ENCODE measurements at places on chromosomes 2 and 18. TPM values are rescaled to one million over a fixed set of nuclear protein-coding genes. Genes with fewer than 3 reads are reported as not detected.

DNA sequence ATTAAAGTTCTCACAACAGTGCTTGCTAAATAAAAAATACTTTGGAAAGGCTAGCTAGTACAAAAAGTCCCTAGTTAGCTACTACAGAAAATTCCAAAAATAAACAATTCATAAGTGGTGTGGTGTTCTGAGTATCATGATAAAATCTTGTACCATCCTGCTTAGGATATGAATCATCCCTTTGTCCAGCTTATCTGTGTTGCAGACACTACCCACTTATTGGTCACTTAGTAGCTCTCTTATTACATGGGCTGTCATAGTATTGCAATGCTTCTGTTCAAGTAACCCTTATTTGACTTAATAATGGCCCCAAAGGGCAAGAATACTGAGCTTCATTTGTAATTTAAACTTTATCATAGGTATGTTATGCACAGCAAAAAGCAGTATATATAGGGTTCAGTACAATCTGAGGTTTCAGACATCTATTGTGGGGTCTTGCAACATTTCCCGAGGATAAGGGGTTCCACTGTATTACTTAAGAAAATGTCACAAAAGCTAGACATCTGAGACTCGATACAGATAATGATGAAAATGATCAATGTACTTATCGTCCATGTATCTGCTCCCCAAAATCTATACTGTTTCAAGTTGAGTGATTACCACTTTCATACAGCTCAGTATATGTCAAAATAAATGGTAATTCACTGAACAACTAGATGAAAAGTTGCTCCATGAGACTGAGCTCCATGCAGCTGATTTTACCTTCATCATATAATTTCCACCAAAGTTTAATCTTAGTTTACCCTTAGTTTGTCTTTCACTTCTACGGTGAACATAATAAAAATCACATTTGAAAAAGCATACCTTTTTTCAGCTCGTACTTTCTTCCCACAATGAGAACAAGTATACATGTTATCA is 93.8 kb downstream of the C2orf74 start:
- DNase-seq: peak; percentile 72

DNA sequence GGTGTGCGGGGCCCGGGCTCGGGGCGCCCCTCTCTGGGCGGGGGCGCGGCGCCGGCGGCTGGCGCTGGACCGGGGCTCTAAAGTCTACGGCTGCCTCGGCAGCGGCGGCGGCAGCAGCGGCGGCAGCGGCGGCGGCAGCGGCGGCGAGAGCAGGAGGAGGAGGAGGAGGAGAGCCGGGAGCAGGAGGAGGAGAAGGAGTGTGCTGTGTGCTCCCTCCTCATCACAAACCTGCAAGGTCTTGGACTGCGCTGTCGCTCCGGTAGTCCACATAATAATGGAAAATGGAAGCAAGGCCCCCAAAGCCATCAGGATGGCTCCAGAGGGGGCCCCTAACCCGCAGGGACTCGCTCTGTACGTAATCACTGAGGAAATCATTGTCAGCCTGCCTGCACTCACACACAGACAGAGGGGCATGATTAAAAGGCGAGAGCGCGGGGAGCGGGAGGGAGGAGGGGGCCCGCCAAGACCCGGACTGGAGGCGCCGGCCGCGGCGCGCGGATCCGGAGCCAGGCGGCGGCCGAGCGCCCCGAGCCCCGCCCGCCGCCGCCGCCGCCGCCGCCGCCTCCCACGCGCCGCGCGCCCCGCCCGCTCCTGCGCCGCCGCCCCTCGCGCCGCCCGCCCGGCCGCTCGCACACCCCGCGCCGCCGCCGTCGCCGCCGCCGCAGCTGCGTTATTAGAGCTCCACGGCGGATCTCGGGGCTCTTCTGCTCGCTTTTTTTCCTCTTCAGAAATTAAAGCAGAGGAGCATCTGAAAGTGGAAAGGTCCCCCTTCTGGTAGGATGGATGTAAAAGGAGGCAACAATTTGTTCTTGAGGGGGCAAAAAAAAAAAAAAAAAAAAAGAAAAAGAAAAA is at the start of gene ZNF521:
TSS of gene ZNF521 (minus strand) at position 390 of the 852 bp plus-strand sequence. CDS start 1,220 bp downstream, outside the sequence.
- peak; percentile 93 for DNase-seq

GRCh38 chr2:20584399-20585358 is 66.2 kb downstream of the HS1BP3 start:
- peak; percentile 91 for DNase-seq

DNA sequence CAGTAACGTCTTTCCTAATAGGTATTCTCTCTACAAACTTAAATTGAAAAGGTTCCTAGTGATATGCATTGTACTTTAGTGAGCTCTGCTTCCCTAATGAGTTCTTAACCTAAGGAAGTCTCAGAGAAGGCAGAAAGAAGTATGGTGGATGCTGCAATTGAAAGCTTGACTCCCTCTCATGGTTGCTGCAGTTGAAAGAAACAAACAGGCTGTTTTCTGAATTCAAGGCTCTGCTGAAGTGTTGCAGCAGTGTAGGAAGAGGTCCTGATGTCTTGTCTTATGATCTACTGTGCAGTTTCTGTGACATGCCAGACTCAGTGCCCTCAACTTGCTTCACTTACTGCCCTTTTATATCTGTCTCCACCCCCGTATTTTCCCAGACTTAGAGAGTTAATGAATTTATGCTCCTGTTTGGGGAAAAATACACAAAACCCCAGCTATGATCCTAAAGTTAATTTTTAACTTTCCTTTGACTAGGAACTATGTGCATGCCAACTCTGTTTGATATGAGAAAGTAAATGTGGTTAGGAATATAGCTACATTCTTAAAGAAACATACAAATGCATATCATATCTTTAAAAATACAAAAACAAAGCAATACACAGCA is 655.3 kb upstream of the FAM98A start:
- DNase-seq: no peak

DNA sequence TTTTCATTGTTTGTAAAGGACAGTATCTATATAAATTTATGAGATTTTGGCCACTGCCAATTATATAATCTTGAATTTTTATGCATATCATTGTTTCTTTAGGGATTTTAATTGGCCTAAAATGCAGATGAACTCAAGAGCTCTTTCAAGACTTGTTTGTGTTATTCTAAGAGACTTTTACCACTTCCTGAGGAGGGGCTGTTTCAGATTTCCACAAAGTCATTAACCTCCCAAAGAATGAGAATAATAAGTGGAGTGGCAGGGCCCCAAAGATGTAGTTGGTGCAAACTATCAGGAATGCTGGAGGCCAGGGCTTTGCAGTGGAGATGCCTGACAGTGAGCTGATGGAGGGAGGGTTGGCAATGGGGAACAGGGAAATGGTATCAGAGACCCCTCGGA is 15.5 kb upstream of the ACVR1 start:
- no peak for DNase-seq

- DNase-seq: peak; percentile 78
These were observed 67.0 kb downstream of the CHRNA1 start for GRCh38 chr2:174697255-174697654.

- DNase-seq: no peak
These were observed 137.8 kb downstream of the LNPK start for GRCh38 chr2:175864137-175864850.

GRCh38 chr2:65511306-65511705 is 78.9 kb upstream of the SPRED2 start:
- DNase-seq: no peak

- DNase-seq: no peak
These were observed 132.0 kb downstream of the INHBB start for GRCh38 chr2:120477831-120478481.

- no peak for DNase-seq
These were observed 87.0 kb downstream of the EPB41L3 start for GRCh38 chr18:5456577-5457461.

- DNase-seq: no peak
These were observed 142.1 kb upstream of the CYP26B1 start for GRCh38 chr2:72289736-72290135.

DNA sequence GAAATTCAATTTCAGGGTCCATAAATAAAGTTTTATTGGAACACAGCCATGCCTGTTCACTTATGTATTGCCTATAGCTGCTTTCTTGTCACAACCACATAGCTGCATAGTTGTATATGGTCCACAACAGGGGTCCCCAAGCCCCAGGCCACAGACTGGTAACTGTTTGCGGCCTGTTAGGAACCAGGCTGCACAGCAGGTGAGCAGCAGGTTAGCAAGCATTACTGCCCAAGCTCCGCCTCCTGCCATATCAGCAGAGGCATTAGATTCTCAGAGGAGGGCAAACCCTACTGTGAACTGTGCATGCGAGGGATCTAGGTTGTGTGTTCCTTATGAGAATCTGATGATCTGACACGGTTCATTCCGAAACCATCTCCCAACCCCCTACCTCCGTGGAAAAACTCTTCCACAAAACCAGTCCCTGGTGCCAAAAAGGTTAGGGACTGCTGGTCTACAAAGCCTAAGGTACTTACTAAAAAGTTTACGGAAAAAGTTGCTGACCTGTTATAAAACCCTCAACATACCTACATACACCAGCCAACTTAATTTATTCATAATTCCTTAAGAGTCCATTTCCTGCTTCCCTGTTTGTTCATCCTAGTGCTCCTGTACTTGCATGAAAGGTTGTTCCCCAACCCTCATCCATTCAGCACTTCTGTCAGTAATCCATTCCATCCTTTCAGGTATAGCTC is 40.1 kb downstream of the NDUFAF7 start:
- DNase-seq: no peak

The ST8SIA5 gene
- 3.0 TPM for total RNA-seq

The AKAIN1 gene
- total RNA-seq: not detected

The CHRNG gene
- total RNA-seq: 697 TPM

The SERPINB3 gene
- total RNA-seq: not detected

The UGT1A10 gene
- total RNA-seq: not detected

The C2orf78 gene
- total RNA-seq: not detected

Measured in myocyte (in vitro differentiated cells).